ENCODE measurements at places on chromosomes 6 and 20. TPM values are rescaled to one million over a fixed set of nuclear protein-coding genes. Genes with fewer than 3 reads are reported as not detected.

DNA sequence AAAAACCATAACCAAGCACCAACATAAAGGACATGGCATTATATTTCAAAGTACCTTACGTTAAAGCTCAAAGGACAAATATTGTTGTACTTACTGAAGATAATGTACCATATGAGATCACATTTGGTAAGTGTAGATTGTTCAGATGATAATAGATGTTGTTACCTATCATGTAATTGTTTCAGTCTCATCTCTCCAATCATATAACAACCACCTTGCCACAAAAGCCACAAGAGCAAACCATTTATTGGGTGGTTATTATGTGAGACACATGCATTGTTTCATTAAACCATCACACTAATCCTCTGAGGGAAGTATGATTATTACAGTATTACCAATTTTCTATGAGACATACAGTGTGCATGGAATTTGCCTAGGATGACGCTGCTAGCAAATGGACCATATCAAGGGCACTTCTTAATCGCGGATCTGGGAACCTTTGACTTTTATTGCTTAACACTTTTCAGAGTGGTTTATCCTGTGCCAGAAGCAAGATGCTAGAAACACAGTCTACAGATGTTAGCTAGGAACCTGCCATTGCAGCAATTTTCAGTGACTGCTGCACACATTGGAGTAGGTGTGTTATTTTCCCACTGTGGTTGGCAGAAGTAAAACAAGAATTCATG is 149.8 kb upstream of the AKIRIN2 start:
- H3K27me3 ChIP-seq = no peaks in the 10 kb centered on the region
- no peaks in the 10 kb centered on the region for H3K36me3 ChIP-seq
- DNase-seq = no peak
- no peak overlapping the region for H3K4me3 ChIP-seq
- no peaks in the 10 kb centered on the region for H3K4me1 ChIP-seq
- no peak overlapping the region for H3K27ac ChIP-seq

DNA sequence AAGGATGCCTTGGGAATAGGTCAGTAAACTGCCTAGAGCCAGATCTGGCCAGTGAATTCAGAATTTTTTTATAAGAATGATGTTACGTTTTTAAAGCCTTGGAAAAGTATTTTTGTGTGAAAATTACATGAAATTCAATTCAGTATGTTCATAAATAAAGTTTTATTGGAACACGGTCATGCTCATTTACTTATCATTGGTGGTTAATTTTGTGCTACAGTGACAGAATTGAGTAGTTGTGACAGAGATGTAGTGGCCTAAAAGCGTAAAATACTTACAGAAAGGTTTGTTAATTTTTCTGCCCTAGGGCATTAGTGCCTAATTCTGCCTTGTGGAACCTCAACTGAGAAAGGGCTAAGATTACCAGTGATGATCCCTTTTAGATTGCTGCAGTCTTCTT is 28.2 kb downstream of the ZFAND3 start:
- no peak overlapping the region for H3K4me3 ChIP-seq
- no peak for DNase-seq
- H3K4me1 ChIP-seq = peaks cover 50% of the 10 kb centered on the region
- H3K27ac ChIP-seq = no peak overlapping the region
- H3K36me3 ChIP-seq = peaks cover 2% of the 10 kb centered on the region

CST2 gene
- total RNA-seq = not detected

SPACA1 gene
- total RNA-seq = not detected
